HuH-7.5 (cell line): ENCODE measurements at places on chromosomes 5 and 9.

GRCh38 chr9:130036099-130036498 is 6.9 kb downstream of the FNBP1 start:
- DNase-seq: no peak

GRCh38 chr5:108560581-108560980 is 178.7 kb upstream of the FBXL17 start:
- DNase-seq: no peak

- DNase-seq: no peak
Observed at GRCh38 chr5:112412346-112412745, 6.7 kb downstream of the EPB41L4A start.

DNA sequence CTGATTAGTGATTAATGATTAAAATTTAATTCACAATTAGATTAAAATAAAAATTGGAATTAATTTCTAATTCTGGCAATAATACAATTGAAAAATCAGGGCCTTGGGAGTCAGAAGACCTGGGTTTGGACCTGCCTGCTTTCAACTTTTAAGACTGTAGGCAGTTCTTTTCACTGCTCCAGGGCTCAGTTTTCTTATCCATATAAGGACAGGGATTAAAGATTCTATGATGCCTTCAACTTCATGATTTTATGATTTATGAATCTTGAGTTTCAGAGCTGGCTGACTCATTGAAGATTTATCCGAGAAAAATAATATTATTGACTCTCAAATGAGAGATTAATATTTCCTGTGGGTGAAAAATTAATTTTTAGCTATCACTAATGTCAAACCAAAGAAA is 208.6 kb upstream of the ANKH start:
- no peak for DNase-seq

DNA sequence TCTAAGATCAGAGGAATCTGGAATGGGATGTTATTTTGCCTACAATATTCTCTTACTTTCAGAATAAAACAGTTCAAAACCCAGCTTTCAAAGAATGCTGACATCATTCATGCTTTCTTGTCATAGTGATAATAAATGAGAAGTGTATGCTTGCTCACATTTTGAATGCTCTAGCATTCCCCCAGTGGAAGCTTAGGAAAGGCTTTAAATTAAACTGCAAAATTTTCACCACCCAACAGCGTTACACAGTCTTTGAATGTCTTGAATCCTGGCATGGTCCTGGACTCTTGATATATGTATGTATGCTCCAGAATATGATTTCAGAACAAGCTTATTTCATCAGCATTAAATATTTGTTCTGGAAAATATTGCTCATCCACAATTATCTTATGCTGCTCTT is 964.3 kb upstream of the NUDT12 start:
- DNase-seq: no peak

DNA sequence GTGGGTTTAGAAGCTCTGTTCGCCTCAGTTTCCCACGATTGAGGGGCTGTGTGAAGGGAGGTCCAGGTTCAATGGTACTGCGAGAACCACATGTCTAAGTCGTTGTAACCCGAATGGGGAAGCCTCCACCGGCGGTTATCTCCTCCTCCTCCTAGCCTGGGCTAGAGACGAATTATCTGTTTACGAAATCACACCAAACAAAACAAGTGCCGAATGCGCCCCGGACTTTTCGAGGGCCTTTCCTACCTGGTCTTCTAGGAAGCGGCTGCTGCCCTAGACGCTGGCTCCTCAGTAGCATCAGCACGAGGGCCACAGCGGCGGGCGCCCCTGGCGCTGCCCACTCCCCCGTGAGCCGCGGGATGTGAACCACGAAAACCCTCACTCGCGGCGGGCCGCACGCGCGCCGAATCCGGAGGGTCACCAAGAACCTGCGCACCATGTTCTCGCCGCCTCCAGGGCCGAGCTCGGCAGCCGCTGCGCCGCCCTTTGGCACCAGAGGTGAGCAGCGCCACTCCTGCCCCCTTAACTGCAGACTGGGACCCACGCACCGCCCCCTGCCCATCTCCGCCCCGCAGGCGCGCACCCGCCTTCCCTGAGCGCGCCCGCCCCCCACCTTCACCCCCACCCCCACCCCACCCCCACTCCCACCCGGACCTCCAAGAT is at the start of gene CDKN2A:
Gene CDKN2A, minus strand, starts transcription at position 500 of the 663 bp plus-strand sequence.
- no peak for DNase-seq

- no peak for DNase-seq
Observed at GRCh38 chr5:96942078-96942477, 6.2 kb downstream of the LNPEP start.

DNA sequence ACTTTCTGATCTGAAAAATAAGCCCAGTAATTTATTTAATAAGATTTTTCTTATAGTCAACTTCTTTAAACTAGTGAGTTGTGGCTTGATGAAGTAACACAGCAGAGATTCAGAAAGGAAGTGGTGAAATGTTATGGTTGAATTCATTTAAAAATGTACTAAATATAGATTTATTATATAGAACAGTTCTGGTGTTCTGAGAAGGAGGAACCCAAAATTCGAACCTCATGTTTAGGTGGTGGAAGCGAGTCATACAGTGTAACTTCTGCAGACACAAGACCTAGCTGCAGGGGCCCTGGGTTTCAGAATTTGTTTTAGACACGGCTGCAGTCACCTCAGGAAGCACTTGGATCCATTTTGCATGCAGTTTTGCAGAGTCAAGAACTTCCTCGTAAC is 188.2 kb downstream of the TRIO start:
- no peak for DNase-seq

DNA sequence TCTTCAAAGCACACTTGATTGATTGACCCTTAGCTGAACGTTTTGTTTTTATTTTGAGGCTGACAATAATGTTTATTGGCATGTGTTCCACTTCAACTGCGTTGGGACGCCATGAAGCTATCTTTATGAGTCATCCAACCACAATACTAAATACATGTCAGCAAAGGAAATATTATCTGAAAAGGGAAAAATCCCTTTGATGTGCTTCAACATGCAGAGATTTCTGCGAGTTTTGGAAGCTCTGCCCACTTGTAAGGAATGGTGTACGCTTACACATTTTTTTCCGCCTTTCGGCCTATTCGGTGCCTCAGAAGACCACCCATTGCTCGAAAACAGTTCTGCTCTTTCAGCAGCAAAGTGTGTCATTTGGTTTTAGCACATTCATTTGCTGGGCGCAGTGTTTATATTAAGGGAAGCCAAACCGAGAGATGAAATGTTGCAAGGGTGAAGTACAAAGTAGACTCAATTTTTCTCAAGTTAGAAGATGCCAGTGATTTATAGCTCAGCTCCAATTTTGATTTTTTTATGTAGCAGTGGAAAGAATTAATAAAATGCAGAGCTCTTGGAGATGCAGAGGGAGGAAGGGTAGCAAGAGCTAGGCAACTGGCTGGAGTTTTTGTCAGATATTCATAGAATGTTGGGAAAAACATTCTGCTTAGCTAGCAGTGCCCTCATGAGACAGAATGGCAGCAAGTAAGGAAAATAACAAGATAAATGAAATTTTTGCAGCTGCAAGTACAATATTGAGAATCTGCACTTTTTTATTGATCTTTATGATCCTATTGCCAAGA is 68.9 kb downstream of the PRDM6 start:
- DNase-seq: no peak

DNA sequence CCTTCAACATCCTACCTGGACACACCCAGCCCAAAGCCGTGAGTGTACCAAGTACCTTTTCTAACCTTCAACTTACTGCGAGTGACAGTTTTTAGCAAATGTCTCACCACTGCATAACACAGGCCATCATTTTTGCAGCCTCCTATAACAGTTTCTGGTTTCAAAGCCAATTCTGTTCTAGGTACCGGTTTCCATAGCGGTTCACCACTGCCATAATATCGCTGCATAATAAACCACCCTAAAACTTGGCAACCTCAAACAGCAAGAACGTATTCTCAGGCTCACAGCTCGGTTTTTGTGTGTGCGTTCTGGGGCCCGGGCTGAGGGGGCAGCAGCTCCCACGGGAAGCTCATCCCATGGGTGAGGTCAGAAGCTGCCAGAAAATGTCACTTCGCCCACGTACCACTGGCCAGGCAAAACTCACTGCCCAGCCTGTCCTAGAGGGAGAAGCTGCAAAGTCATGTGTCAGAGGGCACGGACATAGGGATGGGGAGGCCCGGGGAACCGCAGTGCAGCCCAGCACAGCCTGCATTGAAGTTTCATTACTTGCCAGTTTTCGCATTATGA is 15.9 kb upstream of the ADAMTS2 start:
- no peak for DNase-seq

DNA sequence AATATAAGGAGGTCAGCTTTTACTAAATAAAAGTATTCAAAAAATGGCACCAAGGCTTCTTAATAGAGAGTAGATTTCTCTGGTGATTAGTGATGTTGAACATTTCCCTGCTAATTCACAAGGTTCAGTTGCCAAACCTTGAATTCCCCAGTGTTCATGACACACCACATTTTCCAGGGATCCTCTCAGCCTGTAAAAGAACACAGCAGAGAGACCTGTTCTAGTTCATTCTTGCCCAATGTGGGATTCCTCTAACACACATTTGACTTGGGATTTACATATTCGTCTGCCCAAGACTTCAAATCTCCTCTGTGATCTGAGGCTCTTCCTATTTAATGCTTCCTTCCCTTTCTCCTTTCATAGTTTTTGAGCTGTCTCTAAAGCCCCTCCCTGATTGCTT is 273.2 kb upstream of the CDH9 start:
- DNase-seq: no peak

- no peak for DNase-seq
Observed at GRCh38 chr9:134526584-134527477, 114.8 kb upstream of the COL5A1 start.

- DNase-seq: no peak
Observed at GRCh38 chr5:139694556-139695177, 46.5 kb downstream of the CXXC5 start.

DNA sequence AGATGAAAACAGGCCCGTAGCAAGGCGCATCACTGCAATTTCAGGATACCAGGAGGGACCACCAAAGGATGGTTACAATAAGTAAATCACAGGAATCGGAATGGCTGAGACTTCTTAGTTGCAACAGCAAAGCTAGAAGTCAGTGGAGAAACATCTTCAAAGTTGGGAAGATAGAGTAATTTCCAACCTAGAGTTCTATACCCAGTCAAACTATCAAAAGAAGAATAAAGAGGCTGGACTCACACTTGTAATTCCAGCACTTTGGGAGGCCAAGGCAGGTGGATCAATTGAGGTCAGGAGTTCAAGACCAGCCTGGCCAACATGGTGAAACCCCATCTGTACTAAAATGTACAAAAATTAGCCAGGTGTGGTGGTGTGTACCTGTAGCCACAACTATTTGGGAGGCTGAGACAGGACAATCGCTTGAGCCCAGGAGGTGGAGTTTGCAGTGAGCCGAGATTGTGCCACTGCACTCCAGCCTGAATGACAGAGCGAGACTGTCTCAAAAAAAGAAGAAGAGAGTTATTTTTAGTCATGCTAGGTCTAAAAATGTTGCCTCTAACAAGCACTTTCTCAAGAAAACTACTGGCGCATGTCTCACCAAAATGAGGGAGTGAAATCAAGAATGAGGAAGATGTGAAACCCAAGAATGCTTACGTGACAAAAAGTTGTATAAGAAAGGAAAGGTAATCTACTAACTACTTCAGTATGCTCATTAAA is 267.7 kb downstream of the DENND1A start:
- DNase-seq: no peak

- no peak for DNase-seq
Observed at GRCh38 chr5:85472749-85473148, 1088.1 kb upstream of the EDIL3 start.

DNA sequence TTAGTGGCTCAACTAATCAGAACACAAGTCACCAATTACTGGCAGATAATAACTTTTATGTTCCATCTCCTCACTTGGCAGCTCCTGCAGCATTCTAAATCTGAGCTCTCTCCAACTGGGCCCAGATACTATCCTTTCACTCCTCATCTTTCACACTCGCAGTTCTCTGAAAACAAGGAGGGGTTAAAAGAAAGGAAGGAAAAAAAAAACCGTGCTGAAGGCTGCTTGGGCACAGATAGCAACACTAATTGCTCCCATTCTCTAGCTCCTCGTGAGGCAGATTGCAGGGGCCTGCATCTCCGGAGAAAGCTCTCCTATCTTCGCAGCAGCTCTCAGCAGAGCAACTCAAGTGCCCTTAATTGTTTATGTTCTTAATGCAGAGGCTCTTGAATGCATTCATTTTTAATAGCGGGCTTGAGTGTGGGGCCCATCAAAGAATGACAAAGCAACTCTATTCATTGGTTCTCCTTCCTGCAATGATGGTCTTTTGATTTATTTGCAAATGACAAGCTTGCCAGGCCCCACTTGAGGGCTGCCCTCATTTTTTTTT is 23.9 kb downstream of the TLE1 start:
- DNase-seq: no peak

DNA sequence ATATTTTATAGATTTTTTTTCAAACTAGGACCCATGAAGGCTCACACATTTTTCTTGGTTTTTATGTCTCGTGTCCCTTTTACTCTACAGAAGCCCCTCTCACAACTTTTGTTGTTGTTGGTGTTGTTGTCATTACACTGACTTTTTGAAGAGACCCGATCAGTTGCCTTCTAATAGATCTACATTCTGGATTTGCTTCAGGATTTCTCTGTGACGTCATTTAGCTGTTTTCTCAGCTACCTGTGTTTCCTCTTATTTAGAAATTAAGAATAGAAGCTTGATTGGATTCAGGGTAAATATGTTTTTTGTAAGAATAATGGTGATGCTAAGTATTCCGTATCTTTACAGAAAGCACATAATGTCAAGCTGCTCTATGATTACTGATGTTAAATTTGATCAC is 213.3 kb upstream of the ZNF462 start:
- DNase-seq: no peak

- no peak for DNase-seq
Observed at GRCh38 chr5:169131616-169132301, 169.2 kb downstream of the SLIT3 start.

- no peak for DNase-seq
Observed at GRCh38 chr9:32264170-32264864, 120.1 kb upstream of the ACO1 start.

GRCh38 chr5:9201011-9201410 is 344.9 kb downstream of the SEMA5A start:
- no peak for DNase-seq

DNA sequence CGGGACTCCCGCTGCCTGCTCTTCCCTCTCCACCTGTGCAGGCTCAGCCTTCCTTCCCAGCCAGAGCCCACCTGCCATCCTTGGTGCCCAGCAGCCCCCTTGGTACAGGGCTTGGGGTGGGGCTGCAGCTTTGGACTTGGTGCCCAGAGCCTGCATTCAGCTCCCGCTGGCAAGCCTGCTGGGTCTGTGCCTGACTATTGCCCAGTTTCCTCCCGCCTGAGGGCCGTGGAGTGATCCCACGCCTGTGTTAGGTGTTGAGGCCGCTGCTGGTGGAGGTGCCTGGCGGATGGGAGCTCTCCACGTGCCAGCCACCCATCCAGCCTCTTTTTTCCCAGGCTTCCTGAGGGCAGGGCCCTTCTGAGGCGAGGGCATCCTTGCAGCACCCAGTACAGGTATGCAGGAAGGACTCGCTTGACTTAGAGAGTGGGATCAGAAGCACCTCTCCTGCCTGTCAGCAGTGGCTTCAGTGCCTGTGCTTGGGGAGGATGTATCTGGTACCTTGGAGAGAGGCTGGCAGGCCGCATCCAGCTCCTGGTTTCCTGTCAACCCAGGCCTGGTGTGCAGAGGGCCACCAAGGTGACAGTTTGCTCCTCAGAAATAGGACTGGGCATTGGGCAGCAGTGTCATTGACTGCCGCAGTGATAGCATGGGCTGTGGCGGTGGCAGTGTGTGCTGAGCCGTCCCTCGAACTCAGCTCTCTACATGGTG is 7.8 kb downstream of the RXRA start:
- no peak for DNase-seq

- no peak for DNase-seq
Observed at GRCh38 chr5:90095292-90096060, 314.1 kb downstream of the CETN3 start.

GRCh38 chr9:129365196-129365595 is 187.1 kb upstream of the IER5L start:
- no peak for DNase-seq
